Stimulated activated CD4-positive, alpha-beta T cell treated with anti-CD3 and anti-CD28 coated beads, Interleukin-1b, Interleukin-23, amount 100 ng/mL, for 4 hours (primary cell): ENCODE measurements at places on chromosomes 1 and 21.

- no peak for DNase-seq
Observed at GRCh38 chr1:230861489-230861888, 6.8 kb downstream of the C1orf198 start.

DNA sequence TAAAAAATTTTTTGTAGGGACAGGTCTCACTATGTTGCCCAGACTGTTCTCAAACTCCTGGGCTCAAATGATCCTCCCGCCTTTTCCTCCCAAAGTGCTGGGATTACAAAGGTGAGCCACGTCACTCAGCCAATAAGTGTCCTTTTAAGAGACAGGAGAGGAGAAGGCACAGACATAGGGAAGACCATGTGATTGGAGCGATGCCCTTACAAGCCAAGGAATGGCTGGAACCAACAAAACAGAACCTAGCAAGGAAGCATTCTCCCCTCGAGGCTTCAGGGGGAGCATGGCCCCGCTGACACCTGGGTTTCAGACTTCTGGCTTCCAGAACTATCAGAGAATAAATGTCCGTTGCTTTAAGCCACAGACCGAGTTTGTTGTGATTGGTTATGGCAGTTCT, 37.0 kb downstream of the NDUFS5 start:
- DNase-seq = no peak

GRCh38 chr1:153527023-153527682, 8.6 kb downstream of the S100A6 start:
- DNase-seq = no peak

GRCh38 chr21:29083306-29083705, 9.9 kb upstream of the CCT8 start:
- DNase-seq = no peak

DNA sequence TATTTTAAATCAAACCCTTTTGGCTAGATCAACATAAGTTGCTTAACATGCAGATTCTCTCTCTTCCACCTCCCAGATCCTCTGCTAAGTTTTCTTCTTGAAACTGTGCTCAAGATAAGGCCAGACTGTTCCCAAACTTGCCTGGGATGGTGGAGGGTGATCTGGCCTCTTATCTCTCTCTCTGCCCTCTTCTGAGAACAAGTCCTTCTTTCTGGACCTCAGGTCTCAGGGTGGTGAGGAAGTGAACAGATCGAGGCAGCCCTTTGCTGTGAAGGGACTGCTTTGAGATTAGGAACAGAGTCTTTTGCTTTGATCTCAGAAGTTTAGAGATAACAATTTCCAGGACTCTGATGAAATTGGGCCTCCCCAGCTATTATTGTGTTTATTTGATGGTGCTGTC, 70.7 kb downstream of the HUNK start:
- DNase-seq = no peak

DNA sequence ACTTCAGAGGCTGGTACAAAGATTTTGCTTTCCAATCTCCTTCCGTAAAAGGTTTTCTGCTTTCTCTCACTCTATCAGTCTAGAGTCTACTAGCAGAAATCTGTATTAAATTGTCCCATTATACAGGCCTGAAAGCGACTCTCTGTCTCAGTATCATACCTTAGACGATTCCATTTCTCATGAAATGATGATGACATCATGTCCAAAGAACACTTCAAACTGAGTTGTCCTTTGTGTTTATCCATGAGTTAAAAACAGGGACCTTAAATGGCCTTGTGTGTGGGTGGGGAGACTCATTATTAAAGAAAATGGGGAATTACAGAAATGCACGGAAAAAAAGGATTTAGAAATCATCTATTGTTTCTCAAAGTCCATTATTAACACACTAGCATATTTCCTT, 21.0 kb upstream of the SLC44A3 start:
- no peak for DNase-seq

- no peak for DNase-seq
Observed at GRCh38 chr1:111161843-111162487, 21.9 kb downstream of the CEPT1 start.

GRCh38 chr1:244106837-244107493, 55.9 kb downstream of the ZBTB18 start:
- no peak for DNase-seq

DNA sequence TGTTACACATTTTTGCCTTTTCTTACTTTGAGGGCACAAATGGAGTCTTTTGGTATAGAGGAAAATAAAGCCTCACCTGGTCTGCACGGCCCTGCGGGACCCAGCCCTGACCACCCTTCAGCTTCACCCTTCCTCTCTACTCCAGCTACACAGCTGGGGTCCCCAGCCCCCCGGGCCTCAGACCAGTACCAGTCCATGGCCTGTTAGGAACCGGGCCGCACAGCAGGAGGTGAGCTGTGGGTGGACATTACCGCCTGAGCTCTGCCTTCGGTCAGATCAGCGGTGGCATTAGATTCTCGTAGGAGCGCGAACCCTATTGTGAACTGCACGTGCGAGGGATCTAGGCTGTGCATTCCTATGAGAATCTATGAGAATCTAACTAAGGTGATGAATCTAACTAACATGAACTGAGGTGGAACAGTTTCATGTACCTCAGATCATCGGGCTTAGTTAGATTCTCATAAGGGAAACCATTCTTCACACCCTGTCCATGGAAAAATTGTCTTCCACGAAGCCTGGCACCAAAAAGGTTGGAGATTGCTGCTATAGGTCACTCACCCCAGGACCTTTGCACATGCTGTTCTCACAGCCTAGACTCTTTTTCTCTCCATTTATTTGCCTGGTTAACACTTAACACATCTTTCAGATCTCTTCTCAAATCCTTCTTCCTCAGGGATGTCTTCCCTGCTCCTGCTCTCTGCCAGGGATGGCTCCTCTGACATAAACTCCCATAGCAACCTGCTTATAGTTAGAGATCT, 37.5 kb upstream of the ECE1 start:
- DNase-seq = no peak

- no peak for DNase-seq
Observed at GRCh38 chr1:93750955-93751354, 69.3 kb upstream of the BCAR3 start.

DNA sequence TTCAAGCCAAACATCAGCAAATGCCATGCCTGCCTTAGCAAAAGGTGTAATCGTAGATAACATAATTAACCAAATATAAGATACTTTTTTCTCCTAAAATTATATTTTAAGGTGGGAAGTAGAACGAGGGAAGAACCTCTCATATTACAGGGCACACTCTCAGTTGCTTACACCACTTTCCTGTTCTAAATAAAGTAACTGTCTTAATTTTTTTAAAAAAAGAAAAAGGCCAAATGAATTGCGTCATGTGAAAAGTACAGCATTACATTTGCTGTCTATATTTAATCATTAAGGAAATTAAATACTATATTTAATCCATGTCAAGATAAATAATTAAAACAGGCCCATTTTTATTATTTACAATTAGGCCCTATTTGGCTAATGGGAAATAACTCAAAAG, 23.7 kb downstream of the JAK1 start:
- no peak for DNase-seq

DNA sequence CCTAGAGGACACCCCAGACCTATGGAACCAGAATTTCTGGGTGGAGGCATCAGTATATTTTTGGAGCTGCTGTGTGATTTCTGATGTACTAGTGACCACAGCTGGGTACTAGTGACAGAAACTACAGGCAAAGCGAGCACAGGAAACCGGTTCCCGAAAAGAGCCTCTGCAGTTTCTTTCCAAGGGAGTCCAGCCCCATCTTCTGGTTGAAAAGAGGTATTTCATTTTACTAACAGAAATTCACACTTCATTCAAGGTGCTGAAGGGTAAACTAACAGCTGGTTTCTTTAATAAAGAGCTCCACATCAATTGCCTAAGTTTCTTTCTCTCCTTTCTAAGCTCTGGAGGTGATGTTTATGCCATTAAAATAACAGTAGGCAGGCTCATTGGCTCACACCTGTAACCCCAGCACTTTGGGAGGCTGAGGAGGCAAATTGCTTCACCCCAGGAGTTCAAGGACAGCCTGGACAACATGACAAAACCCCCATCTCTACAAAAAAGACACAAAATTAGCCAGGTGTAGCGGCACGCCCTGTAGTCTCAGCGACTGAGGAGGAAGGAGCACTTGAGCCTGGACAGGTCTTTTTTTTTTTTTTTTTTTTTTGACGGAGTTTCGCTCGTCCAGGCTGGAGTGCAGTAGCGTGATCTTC, 22.0 kb downstream of the THAP3 start:
- DNase-seq = no peak

- DNase-seq = no peak
Observed at GRCh38 chr1:23673086-23673813, 18.4 kb upstream of the RPL11 start.

DNA sequence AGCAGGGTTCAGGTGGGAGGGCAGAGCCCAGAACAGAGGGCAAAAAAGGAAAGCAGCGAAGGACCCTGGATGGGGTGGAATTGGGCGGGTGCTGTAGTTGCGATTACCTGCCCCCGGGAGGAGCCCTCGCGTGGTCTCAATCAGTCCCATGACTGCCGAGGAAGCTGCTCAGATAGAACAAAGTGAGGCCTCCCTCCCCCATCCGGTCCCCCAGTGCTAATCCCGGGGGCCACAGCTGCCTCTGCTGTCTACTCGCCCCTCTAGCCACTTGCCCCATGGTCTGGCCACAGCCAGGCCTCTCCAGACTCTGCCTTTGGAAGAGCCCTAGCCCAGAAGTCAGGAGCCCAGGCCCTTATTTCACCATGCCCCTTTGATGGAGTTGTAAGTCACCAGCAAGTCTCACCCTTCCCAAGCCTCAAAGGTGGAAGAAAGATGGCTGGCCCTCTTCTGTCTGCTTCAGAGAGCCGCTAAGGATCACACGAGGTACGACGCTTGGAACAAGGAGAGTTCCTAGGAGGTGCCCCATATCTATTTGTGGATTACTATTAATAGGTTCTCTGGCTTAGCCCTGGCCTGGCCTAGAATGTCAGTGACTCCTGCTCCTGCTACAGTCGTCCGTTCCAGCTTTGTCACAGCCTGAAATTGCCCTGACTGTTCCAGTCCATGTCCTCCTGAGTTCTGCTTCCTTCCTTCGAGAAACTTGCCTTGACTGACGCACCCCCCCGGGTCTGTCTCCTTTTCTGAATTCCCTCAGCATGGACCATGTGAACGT, 16.4 kb downstream of the ECHDC2 start:
- DNase-seq = peak; percentile 12

GRCh38 chr1:150225546-150225945, 10.4 kb downstream of the ANP32E start:
- no peak for DNase-seq

GRCh38 chr1:214833178-214833756, 230.3 kb downstream of the CENPF start:
- DNase-seq = no peak

DNA sequence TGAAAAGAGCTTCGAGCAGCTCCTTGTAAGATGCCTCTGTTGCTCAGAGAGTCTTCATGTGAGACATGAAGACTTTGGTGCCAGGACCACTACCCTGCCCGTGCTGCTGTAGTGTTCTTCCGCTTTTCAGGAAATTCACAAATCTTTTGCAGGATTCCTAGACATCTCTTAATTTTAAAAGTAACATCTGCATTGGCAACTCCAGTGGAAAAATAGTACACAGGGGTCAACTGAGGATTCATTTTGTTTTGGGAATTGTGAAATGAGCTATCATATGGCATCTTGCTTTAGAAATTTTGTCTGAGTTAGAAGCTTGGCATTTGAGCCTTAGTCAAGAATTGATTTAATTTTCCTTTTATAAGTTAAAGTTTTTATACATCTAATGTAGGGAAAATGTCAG, 7.2 kb downstream of the PRDM2 start:
- DNase-seq = no peak

GRCh38 chr1:164754088-164754600, 195.2 kb downstream of the PBX1 start:
- DNase-seq = no peak

DNA sequence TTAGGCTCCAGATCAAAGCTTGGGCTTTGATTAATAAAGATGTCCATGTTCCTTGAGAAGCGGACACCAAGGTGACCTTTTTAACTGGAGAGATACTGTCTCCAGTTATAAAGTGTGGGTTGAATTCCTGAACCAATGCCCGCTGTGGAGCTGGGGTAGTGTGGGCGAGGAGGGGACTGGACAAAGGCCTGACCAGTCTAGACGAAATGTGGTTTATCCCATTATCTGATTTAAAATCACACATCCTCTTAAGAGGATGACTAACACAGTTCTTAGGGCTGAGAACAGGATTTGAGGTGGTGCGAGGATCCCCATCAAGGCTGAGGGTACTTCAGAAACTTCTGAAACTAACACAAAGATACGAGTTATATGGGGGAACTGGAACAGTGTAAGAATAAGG, 84.5 kb upstream of the GCLM start:
- no peak for DNase-seq
